Activated T-helper 2 cell treated with anti-CD3 and anti-CD28 coated beads, Interferon-gamma antibody, Interleukin-2, Interleukin-4, amounts not matched to agents 10 μg/mL and 5 μg/mL and 100 μg/mL, durations not matched to agents 14 hours and 24 hours and 36 hours (primary cell): ENCODE measurements at places on chromosomes 12 and 14. TPM values are rescaled to one million over a fixed set of nuclear protein-coding genes. Genes with fewer than 3 reads are reported as not detected.

Gene MGP
- not detected in 2 replicates for total RNA-seq

Gene TMEM121
- 8.2 and 9.6 TPM in 2 replicates for total RNA-seq

Gene ZBTB1
- 51.1 and 52.8 TPM in 2 replicates for total RNA-seq

Gene LRIG3
- 0.21 TPM in 2 replicates for total RNA-seq

DNA sequence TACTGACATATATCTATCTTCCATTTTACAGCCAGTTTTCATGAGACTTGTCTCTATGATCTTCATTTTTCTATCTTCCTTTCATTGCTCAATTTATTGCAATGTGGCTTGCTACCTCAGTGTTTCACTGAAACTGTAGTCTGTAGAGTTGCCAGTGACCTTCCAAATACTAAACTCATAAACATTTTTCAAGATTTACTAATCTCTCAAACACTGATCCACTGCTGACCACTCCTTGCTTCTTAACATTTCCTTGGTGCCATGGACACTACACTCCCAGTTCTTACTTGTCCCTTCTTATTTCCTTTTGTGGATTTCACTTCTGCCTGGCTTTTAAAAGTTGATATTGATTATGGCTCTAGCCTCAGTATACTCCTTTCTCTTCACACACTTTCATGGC is 95.4 kb upstream of the SLCO1C1 start:
- no peak for DNase-seq

DNA sequence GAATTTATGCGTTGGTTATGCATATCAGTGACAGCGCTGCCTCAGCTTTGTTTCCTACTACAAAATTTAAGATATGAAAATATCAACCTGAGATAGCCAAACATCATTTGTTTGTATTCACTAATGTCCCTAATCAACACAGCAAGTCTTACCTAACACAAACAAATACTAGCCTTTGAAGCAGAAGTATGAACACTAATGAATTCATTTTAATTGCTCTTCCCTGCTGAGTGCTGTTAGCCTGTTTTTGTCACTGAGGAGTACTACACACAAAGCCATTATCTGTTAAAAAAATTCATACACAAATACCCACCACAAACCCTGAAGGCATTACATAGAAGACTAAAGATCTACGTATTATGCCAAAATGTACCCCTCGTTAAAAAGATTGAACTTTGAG is 150.8 kb downstream of the HELB start:
- no peak for DNase-seq

GRCh38 chr14:101167428-101167827 is 263.9 kb upstream of the RTL1 start:
- no peak for DNase-seq

DNA sequence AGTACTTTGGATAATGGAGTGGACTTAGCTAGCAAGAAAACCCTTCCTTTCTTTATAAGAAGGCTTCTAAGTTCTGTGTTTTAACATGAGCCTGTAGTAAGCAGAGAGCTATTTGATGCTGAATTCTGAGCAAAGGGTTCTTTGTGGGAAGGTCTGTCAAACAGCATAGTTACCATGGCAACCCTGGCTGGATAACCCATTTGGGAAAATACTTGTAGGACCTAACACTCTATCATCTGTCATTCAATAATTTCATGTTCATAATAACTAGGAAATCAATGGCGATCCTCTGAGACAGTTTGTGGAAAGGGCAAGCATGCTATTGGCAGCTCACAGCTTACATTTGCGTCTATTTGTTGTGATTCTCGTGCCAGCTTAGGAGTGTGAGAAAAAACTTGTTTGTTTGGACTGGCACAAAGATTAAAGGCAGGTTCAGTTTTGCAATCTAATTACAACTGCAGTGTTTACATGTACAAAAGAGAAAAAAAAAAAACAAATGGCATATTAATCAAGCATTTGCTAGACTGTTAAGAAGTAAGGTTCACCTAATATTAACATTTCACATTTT is 219.2 kb downstream of the PDZRN4 start:
- no peak for DNase-seq
